SK-MEL-5 (cell line): ENCODE measurements at places on chromosomes 3 and 15. TPM values are rescaled to one million over a fixed set of nuclear protein-coding genes. Genes with fewer than 3 reads are reported as not detected.

The CCDC51 gene
- 41.6 and 43.8 TPM in 2 replicates for total RNA-seq

GRCh38 chr3:31610700-31611275, 78.1 kb downstream of the STT3B start:
- peak; percentile 66 for DNase-seq

GRCh38 chr15:84598993-84599392, 1.8 kb upstream of the ZSCAN2 start:
- peak; percentile 80 for DNase-seq

GRCh38 chr3:150878996-150879575, 26.2 kb downstream of the MINDY4B start:
- no peak for DNase-seq

GRCh38 chr3:146187334-146187950, 26.5 kb upstream of the PLOD2 start:
- peak; percentile 71 for DNase-seq
